ENCODE measurements at places on chromosomes 1 and 21.

GRCh38 chr1:65309304-65310077 is at the start of gene DNAJC6:
TSS of gene DNAJC6 (plus strand) at chr1:65309543. CDS start at chr1:65309746, 203 bp downstream.
- DNase-seq: peak; percentile 62

DNA sequence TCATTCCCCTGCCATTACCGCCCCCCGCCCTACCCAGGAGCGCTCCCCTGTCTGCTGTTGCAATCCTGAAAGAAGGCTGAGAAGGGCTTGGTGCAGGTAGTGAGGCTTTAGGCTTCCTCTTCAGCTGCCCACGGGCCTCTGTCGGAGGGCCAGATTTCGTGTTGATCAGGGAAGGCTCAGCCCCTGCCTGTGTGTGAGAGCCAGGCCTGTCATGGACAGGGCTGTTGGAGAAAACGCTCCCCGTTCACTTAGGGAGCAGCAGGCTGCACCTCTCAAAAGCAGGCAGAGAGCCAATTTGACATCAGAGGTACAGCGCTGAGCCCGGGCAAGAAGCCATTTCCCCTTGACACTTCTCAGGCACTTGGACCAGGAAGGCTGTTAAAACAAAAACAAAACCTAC is 19.0 kb downstream of the TEX35 start:
- DNase-seq: no peak

DNA sequence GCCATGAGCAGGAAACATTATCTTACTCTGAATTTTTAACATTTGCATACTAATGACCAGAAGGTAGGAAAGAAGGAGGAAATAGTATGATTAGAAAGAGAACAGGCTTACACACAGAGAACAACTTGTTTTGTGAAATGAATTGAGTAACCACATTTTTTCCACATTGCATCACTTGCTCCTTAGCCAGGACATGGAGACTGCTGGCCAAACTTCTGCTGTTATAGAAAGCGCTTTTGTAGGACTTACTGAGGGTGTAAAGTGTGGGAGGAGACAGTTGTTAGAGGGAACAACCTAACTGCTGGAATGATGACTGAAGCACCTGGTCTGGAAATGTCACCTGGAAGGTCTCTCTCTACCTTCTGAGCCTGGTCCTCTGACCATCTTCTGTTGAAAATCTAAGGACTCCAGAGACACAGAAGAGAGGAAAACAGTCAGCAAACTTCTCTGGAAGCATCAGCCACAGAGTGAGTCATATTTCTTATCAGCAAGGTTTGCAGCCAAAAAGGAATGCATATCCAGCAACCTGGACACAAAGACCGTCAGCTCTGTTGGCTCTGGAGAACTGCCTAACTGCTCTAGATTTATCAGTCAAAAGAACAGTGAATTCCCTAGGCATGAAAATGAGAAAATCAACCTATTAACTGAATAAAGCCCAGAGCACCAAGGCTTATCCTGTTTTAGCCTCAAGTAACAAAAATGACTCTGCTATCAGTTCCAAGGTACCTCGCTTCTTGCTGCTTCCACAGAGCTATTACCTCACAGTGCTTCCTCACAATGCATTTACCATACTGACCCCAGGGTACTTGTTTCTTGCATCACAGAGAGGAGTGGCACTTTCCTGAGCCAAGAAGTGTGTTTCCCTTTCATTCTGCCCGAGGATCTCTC is 88.0 kb upstream of the SLFNL1 start:
- peak; percentile 11 for DNase-seq

GRCh38 chr21:45509566-45510465 is 32.4 kb downstream of the SLC19A1 start:
- DNase-seq: peak; percentile 33

DNA sequence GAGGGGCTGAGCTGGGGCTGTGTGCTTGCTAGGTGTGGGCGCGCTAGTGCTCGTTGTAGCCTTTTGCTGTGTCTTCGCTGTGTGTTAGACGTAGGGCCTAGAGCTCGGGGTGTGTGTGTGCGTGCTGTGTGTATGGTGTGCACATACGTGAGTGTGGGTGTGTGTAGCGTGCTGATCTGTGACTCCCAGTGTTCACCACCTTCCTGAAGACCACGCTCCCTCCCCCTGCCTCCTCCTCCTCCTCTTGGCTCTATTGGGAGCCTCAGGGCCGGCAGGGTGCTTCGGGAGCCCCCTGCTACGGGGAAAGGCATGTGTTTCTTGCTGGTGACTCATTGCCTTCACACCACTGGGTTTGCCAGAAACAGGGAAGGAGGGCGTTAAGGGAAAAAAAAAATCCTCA is 9.4 kb upstream of the KCNC4 start:
- no peak for DNase-seq

GRCh38 chr1:118081387-118081786 is 103.6 kb downstream of the SPAG17 start:
- no peak for DNase-seq

DNA sequence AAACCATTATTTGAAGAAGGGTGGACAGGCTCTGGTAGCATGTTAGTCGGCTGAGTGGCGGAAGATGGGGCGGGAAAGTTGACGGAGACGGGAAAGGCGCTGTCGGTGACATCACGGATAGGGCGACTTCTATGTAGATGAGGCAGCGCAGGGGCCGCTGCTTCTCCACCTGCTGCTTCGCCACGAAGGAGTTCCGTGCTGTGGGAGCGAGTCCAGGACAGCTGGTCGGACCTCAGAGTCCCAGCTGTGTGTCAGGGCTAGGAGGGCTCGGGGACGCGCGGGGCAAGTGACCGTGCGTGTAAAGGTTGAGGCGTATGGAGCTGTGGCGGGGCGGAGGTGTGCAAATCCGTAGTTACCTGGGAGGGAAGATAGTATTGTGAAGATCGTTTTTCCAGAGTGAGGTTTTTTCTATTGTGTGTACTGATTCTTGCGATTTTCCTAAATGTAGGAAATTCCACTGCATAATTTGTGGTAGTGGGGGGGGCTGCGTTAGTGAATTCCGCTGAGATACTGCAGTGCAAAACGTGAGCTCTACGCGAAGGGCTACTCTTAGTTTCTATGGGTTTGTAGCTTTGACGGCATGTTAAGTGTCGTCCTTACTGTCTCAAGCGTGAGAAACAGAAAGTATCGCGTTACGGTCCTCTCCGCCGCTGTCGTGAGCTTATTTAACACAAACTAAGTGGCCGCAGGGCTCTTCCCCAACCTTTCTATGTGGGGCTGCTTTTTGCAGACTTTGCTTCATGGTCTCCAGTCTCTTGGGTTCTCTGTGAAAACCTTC is 111.2 kb upstream of the NBPF11 start:
- DNase-seq: peak; percentile 71

DNA sequence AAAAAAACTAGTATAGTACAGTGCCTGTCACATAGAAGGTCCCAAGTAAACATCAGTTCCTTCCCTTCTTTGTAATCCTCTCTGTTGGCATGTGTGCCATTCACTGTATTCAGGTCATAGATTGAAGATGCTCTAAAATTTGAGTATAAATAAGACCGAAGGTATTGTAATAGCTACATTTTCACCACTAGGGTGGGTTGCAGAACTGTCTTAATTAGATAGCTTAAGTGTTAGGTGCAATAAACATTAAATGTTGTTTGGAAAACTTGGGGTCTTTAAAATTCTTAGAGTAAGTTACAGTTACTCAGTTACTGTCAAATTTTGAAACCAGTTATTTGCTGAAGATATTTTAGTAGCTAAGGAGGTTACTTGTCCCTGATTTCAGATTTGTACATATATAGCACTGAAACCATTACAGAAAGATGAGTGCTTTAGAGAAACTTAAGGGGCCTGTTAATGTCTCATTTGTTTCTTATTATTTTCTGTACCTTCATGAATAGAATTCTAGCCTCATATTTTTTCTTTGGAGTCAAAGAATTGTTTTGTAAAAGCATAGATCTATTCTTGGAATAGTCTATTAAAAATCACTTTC is 24.3 kb downstream of the PER3 start:
- DNase-seq: no peak

DNA sequence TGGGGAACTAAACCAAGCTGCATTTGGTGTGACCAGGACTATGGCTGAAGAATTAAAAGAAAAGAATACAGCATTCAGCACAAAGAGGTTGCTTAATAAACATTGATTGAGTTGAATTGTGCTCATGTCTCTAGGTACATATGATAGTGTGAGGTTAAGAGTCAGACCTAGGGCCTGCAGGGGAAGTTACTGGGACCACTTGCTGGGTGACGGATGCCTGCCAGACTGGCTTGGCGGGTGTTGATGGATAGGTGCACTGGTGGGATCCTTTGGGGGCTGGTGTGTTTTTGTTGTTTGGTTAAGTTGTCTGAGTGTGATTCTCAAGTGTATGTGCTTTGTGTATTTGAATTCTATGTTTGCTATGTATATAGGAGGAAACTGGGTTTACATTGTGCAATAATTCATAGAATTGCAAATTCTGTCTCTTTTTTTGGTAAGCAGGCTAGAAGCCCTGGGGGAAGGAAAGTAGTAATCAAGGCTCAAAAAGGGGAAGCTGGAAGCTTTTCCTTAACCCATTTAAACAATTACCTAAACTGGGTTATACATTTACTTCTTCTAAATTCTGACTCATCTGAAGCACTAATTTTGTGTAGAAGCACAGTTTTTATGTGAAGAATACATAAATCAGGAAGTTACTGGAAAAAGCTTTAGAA is 1.8 kb downstream of the CD101 start:
- no peak for DNase-seq

DNA sequence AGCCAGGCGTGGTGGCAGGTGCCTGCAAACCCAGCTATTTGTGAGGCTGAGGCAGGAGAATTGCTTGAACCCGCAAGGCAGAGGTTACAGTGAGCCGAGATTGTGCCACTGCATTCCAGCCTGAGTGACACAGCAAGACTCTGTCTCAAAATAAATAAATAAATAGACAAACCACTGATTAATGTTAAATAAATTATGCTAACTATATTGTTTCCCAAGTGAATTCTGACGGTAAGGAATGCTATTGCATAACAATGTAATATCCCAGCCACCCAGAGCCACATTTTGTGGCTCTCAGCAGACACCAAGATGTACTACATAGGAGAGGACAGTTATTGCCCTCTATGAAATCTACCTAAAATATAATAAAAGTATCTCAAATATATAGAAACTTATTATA is 55.4 kb downstream of the LPGAT1 start:
- DNase-seq: no peak

DNA sequence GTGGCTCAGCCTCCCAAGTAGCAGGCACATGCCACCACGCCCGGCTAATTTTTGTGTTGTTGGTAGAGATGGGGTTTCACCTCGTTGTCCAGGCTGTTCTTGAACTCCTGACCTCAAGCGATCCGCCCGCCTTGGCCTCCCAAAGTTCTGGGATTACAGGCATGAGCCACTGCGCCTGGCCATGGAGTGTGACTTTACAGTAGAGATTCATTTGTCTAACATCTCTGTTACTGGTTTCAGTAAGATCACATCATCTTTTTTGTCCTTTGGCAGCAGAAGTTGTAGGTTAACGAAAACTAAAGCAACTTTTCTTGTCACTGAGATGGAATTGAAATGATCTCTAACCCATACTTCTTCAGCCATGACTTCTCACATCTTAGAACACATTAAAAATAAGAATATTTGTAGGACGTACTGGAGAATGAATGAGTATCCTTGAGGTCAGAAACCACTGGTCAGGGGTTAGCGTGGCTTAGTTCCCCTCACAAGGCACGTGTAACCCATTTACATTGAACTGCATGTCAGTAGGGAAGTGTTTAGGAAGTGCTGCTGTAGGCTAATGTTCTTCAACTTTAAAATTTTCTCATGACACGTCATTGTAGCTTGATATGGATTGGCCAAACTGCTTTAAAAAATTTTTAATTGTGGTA is 75.9 kb downstream of the CAMTA1 start:
- DNase-seq: no peak

DNA sequence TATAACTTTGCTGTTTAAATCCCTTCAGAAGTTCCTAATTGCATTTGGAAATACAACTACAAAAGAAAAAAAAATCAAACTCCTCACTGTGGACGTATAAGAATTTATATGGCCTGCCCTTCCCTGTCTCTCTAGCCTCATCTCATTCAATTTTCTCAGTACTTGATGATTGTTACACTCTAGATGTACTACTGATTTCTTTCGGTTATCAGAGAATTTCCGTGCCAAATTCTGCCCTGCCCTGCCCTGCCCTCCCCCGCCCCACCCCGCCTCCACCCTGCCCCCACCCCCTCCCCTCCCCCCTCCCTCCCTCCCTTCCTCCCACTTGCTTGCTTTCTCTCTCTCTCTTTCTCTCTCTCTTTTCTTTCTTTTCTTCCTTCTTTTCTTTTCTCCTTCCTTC is 71.7 kb upstream of the MPC2 start:
- DNase-seq: no peak

DNA sequence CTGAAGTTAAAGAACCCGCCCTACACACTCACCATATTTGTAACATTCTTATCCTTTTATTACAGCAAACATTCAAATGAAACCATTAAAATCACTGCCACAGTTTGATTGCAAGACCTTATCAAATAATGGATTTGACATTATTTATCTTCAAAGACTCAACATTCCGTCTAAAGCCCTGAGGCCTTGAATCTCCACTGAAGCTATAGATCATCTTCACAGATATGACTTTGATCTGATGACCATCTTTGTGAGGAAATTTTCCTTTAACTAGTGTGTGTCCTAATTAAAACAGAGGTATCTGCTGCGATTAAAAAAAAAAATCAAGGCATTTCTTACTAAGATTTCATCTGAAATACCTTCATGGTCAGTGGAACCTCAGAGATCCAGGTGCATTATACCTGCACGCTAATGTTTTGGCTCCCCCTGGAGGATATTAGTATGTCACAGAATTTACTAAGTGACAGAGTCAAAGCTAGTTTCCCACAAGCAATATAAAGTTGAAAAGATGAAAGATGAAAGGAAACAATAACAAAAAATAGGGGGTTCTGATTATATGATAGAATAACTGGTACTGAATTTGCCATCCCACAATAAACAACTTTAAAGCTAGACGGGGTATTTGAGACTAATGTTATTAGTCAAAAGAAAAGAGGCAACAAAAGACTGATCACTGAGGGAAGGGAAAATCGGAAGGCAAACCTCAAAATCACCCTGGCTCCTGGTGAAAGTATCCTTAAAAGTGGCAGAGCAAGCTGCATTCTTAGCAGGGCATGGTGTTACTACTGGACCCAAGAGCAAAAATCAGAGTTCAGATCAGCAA is 923.4 kb downstream of the NCAM2 start:
- DNase-seq: peak; percentile 15

DNA sequence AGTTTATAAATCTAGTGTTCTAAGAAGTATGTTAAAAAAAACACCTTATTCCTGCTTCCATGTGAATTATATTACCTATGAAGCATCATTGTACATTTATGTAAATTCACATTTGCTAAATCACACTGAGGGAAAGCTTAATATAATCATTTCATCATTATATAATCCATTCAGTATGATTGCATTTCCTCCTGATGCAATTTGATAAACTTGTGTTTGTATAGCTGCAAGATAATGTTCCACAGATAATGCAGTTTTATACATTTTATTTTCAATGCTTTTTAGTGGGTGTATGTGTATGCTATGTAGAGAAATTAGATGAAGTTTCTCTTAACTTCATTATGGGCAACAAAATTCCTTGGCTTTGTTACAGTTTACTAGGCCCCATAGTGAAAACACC is 79.6 kb downstream of the HS2ST1 start:
- DNase-seq: no peak

DNA sequence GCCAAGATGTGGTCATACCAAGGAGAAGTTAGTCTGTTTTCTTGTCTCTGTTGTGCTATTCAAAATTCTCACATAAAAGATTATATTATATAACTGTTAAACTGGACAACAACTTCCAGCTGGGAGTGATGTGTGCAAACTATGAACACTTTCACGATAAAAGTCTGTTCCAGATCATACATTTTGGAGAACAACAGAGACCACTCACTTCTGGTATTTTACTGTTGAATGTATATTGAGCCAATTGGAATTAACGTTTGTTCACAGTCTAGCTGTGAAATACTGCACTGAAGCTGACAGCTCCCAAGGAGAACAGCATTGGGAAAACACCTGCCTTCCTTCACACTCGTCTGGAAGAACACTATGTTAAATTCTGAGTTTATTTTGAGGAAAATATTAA is 860 bp upstream of the SHCBP1L start:
- no peak for DNase-seq
